SJSA1 (cell line): ENCODE measurements at places on chromosomes 3 and 15. TPM values are rescaled to one million over a fixed set of nuclear protein-coding genes. Genes with fewer than 3 reads are reported as not detected.

GRCh38 chr3:13477943-13478342 lies 2.2 kb upstream of the HDAC11 start:
- DNase-seq = no peak

DNA sequence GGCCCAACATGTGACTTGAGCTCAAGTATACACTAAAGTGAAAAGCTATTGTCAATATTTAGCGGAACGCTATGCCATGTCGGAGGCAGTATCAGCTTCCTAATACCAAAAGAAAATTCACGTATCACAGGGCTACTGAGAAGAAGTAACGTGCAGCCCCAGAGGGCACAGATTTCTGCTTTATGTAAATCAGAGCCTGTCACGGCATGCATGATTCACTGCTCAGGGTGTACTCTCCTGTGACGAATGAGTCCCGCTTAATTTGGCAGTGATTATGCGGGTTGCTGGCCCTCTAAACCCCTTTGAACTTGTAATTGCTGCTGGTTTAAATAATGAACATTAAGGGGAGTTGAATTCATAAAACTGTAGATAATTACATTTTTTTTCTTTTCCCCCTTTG lies 85.3 kb downstream of the MEIS2 start:
- DNase-seq = no peak

- DNase-seq = no peak
Measured at GRCh38 chr15:66253418-66254088, at the start of gene MEGF11. Gene MEGF11, minus strand, starts transcription at chr15:66253750. Its CDS starts 125,347 bp downstream, at chr15:66128403.

DNA sequence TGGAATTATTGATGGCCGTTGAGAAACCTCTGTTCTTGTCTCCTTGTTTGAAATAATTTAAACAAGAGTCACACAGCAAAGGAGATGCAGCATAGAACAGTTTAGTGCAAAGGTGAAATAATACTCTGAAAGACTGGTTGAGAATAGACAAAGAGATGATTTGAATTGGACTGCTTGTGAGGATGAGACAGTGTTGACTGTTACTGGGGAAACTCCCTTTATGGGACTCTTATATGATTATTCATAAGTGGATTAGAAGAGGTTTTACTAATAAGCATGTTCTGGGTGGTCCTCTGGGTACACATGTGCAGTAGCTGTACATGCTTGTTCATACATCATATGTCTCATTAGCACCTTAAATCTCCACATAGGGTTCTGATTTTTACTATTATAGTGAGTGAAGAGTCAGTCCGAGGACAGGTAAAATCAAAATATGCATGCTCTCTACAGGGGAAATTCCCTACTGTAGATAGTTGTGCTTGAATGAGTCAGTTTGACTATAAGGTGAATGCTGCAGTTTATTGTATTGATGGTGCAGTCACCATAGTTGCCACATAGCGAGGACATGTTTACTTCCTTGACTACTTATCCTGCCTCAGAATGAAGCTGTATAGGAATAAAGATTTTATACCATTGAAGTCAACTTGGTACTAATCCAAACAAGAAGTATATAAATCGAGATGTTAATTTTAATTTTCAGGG lies 498.7 kb downstream of the CNTN6 start:
- no peak for DNase-seq

DNA sequence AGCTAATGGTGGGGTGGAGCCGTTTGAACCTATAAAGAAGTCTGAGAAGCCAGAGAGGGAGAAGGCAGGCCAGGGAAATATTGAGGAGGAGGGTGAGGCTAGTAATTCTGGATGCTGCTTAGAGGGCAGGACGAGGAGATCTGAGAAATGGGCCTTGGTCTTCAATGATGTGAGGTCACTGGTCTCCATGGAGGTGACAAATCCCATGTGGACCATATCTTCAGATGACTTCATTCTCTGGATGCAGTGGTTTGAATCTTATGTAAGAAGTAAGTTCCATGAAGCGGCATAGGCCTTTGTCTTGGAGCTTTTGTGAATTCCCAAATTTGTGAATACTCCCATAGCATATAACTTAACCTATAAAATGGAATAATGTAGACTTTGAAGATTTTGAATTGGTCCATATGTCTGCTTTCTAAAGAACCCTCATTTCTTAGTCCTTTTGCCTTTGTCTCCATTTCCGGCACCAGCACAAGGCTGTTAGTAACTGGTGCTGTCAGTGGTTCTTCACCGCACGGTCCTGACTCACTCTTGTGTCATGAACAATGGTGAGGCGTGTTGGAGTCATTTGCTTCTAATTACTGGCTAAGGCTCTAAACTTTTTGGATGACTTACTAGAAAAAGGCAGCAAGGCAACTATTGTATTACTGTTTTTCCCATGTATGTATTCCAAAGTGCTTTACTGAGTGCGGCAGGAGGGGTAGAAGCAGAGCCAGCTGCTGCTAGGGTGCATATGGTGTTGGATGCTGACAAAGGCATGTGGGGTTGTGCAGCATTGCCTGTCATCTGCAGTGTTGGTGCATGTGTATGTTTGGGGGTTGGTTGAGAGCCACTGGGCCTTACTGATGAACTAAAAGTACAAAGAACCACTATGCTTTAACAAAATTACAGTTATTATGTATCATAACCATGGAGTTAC lies 279.3 kb upstream of the C2CD4B start:
- DNase-seq = peak; percentile 89

The UCN2 gene
- total RNA-seq = 10.1 and 12.1 TPM in 2 replicates

- no peak for DNase-seq
Measured at GRCh38 chr15:101566748-101567488, 77.4 kb upstream of the PCSK6 start.

The NPAP1 gene
- not detected in 2 replicates for total RNA-seq

GRCh38 chr3:37477275-37477674 lies 302.9 kb upstream of the LRRFIP2 start:
- DNase-seq = no peak

The RPN1 gene
- 327 and 374 TPM in 2 replicates for total RNA-seq

- DNase-seq = no peak
Measured at GRCh38 chr3:175297216-175297615, 438.1 kb downstream of the NAALADL2 start.

DNA sequence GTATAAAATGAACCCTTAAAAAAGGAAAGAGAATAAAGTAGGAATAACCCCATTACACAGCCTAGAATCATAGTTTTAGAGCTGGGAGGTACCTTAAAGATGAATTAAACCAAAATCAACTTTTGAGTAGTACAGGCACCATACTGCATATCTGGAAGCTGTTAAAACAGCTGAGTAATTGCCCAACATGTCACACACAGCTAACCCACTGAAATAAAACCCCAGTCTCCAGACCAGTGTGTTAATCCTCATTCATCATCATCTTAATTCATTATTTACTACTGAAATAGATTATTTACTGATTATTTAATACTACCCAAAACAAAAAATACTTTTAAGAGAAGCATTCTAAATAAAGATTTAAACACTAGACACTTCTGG lies 52.8 kb downstream of the GPR160 start:
- DNase-seq = no peak

DNA sequence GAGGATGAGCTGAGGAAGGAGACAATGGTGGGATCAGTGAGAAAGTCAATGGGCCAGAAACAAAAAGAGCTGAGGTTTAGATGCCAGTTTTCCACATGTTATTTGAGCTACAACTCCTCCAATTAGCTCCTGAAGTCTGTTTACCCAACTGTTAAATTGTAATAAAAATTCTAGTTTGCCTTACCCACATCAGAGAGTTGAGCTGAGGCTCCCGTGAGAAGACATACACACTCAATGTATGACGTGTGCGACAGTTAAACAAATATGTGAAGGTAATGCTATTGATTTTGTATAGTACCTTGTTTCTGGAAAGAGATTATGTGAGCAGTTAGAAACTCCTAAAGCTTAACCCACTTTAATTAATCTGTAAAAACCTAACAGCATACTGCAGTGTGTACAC lies 318.1 kb upstream of the GRM7 start:
- no peak for DNase-seq

GRCh38 chr3:115784739-115785536 lies 161.6 kb downstream of the GAP43 start:
- peak; percentile 59 for DNase-seq

- DNase-seq = no peak
Measured at GRCh38 chr15:95742836-95743235, 587.7 kb upstream of the NR2F2 start.

The P2RY1 gene
- total RNA-seq = under 0.01 and 0.06 TPM in 2 replicates

The FYCO1 gene
- 5.4 and 7.6 TPM in 2 replicates for total RNA-seq

DNA sequence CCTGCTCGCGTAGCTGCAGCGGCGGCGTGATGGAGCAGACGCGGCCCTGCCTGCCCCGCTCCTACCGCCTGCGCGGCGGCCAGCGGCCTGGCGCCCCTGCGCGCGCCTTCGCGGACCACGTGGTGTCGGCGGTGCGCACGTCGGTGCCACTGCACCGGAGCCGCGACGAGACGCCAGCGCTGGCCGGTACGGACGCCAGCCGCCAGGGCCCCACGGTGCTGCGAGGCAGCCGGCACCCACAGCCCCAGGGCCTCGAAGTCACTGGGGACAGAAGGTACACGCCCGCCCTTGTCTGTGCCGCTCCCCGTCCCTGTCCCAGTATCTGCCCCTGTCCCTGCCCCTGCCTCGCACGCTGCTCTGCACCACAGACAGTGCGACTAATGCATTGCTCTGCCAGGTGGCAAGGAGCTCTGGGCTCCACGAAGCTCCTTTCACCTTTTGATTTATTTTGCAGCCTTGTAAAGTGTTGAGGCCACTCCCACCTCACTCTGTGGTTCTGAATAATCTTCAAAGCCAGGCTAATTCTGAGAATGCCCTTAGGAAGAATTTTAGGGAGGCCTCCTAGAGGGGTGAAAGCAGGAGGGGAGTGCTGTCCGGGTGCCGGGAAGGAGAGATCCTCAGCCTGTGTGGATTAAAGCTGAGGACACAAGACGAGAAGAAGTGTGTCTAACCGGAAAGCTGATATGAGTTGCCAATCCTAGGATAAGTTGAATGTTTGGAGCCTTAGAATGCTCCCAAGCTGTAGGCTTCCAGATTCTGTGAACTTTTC lies 100.0 kb downstream of the THSD4 start:
- DNase-seq = no peak

The IL20RB gene
- total RNA-seq = 3.2 and 3.6 TPM in 2 replicates

GRCh38 chr3:193841581-193841980 lies 248.6 kb downstream of the OPA1 start:
- DNase-seq = no peak

- DNase-seq = no peak
Measured at GRCh38 chr3:188776447-188776846, 395.3 kb upstream of the TPRG1 start.

DNA sequence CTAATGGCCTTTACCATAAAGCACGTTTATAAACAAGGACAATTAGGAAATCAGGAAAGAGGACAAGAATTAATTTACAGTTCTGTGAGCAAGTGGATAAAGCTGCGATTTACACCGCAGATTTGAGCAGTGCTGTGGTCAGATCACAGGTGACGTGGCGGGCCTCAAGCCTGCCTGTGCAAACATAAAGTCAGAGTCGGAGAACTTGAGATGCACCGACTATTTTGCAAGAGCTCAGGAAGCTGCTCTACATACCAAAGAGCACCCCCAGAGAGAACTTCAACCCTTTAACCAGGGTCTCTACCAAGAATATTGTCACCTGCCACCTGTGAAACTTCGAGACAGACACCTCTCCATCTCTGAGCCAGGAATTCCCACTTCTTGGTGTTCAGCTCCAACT lies 35.7 kb downstream of the MECOM start:
- DNase-seq = no peak

GRCh38 chr3:174331095-174331800 lies 527.9 kb upstream of the NAALADL2 start:
- DNase-seq = no peak
